ENCODE measurements at places on chromosomes 5 and 9. TPM values are rescaled to one million over a fixed set of nuclear protein-coding genes. Genes with fewer than 3 reads are reported as not detected.

- DNase-seq, result no peak
Measured at GRCh38 chr9:13047827-13048587, 231.5 kb downstream of the MPDZ start.

Gene PCDHA1
- under 0.01 TPM for total RNA-seq

DNA sequence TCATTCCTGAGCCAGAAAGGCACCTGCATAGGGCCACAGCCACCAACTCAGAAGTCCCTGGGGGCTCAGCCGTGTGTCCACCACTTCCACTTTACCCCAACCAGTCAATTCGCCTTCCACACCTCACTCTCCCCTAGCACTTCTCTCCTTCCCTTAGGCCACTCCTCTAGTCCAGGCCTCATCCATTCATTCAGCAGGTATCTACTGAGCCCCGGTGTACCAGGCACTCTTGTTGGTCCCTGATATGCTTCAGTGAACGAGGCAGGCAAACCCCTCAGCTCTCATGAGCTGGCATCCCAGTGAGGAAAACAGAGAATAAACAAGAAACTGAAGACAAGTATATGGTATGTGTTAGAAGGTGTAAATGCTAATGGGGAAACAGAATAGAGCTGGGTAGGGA is 28.7 kb downstream of the NDUFA8 start:
- no peak for DNase-seq

Gene FOXD4
- total RNA-seq, result 0.20 TPM

Gene SAPCD2
- 1.4 TPM for total RNA-seq

Gene MEF2C
- total RNA-seq, result 91.5 TPM

DNA sequence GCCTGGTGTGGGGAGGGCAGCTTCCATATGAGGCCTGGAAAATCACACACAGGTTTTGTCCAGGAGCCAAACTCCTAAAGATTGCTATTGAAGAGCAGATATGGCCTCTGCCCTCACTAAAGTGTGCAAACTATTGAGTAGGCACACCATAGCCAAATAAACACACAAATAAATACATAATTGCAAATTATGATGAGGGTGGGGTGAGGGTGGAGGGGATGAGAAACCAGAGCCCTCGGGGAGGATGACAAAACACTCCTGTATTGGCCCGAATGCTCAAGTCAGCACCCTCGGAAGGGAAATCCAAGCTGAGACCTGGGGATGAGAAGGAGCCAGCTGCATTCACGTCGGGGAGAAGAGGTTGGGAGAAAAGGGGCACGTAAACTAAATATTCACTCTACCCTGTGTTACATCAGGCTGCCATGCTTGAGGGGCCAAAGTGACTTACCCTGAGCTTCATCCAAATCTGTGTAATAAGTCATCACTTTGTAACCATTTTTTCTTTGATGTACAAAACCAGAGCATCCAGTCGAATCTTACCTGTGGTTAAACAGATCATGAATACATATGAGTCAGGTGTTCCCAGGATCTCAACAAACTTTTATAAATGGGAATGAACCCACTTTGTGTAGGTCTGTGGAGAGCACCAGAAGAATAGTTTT is 73.9 kb upstream of the PCSK1 start:
- DNase-seq, result no peak

Gene DRD1
- total RNA-seq, result not detected

Gene RCL1
- 12.9 TPM for total RNA-seq

DNA sequence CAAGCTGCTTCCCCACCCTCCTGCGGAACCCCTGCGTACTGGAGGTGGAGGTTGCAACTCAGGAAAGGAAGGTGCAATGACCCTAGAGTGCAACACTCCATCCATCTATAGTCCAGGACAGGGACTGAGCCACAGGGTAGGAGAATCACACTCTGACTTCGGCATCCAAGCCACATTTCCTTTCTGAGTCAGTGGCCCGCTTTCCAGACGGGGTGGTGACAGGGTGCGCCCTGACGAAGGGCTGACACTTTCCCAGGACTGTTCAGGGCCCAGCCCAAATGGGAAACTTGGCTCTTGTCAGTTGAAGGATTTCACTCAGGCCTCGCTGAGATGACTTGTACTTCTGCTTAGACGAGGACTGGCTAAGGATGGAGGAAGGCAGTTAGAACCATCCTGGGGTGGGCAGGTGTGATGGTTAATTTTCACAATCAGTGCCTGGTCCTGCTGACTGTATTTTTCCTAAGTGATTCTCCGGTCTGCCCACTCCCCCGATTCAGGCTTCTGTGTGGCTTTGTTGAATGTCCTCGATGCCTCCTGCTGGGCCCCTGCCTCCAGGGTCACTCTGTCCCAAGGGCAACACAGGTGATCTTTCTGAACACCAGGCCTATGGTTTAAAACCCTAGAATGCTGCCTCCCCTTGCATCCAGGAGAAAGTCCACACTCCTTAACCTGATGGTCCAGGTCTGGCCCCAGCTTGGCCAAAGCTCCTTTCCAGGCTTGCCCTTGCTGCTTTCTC is 228.1 kb downstream of the FSTL4 start:
- no peak for DNase-seq

DNA sequence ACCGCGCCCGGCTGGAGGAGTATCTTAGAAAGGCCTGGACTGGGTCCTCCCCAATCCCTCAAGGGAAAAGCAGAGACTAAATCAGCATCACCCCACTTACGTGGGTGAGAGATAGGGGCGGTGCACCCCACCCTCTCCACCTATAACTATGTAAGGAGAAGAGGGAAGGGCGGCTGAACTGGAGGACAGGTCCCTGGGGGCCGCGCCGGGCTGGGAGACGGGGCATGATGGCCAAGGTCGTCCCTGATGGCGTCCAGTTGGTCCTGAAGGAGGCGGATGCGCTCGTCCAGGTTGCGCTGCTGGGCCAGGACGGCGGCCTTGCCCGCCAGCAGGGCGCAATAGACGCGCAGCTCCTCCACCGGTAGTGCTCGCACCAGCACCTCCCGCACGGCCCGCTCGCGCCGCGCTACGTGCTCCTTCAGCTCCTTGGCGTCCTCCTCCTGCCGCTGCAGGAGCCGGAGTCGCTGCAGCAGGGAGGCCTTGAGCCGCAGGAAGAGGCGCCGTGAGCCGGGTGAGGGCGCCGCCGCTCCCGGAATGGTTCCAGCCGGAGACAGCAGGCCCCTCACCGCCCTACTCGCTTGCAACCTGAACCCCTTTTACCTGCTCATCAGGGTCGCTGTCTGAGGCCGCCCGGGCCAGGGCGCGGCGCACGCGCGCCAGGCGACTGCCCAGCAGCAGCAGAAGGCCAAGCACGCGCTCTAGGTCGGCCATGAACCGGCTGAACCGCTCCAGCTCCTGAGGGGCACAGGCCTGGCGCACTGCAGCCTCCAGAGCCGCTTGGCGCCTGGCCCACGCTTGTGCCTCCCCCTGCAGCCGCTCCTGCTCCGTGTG is 7.6 kb downstream of the SHROOM1 start:
- peak; percentile 20 for DNase-seq

Gene C9orf40
- 1.7 TPM for total RNA-seq

GRCh38 chr9:10721301-10721700 is 108.5 kb upstream of the PTPRD start:
- DNase-seq, result no peak

DNA sequence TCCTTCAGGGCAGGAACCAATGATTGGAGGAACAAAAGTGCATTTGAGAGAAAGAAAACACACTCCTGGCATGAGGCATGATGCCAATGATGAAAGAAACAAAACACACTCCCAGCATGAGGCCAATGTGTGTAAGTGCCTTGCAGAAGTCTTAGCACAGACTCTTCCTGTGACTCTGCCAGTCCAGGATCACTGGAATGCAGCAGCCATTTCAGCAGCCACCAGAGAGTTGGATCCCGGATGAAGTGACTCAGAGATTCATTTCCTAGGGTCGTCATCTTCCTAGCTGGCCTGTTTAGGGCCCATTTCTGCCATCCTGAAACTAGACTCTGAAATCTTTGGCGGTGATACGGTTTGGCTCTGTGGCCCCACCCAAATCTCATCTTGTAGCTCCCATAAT is 212.5 kb downstream of the CFAP90 start:
- no peak for DNase-seq

DNA sequence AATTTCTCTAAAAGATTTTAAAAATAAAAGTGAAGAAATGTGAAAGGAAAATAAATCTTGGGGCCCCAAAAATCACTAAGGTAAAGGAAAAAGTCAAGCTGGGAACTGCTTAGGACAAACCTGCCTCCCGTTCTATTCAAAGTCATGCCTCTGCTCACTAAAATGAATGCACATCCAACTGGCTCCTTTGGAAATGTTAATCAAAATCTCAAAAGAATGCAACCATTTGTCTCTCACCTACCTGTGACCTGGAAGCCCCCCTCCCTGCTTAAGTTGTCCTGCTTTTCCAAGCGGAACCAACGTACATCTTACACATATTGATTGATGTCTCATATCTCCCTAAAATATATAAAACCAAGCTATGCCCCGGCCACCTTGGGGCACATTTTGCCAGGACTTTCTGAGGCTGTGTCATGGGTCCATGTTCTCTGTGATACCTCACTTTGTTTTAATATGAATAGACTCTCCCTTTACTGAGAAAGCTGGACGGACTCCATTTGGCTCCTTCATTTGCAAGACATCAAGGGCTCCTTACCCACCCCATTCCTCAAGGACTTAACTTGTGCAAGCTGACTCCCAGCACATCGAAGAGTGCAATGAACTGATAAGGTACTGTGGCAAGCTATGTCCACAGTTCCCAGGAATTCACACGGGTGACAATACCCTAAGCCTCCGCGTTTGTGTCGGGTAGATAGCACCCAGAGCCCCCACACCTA is 164.3 kb downstream of the SMC2 start:
- DNase-seq, result no peak

GRCh38 chr9:17165764-17166163 is 30.9 kb downstream of the CNTLN start:
- DNase-seq, result no peak

DNA sequence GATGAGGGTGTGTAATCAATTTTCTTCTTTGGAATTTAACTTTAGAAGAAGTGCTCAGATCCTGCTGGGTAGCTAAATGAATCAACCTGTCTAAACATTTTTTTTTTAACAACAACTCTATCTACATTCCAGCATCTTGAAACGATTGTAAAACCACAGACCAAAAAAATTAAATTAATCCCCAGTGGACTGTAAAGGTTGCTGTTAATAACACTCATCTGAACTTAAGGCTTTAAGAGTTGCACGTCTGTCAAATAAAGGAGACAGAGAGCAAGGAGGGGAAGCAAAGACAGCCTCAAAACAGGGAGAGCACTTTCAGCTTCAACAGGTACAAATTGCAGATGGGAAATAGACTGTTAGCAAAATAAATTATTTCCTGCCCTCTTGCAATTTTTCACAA is 548.5 kb downstream of the DTWD2 start:
- DNase-seq, result no peak

DNA sequence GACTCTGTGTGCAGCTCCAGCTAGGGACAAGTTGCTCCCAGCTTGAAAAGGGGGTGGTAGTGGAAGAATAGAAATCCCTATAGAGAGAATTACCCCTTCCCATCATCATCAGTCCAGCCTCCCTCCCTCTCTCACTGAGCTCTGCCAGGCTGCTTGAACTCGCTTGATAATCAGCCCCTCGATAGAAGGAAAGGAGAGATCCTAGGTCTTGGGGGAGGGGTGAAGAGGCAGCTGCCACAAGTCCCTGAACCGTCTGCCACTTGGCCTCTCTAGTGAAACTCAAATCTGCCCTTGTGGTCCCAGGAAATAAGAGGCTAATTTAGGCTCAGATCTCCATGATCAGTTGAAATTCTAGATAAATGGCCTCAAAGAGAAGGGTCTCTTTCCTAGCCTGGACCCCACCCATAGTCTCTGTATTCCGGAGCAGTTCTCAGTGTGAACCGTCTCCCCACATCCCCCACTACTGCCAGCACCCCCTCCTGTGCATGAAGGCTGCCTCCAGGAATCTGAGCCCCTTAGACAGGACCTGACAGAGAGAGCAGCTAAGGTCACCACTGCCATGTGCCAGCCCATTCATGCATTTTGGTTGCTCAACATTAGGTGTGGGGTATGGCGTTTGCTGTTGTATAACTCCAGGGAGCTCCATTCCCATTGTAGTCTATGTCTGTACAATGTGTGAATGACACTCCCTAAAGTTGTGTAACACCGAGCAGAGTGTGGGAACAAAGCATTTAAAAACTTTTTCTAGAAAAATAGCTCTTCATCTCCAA is 5.5 kb downstream of the DNAJB5 start:
- DNase-seq, result no peak

- DNase-seq, result no peak
Measured at GRCh38 chr9:102514541-102514940, 480.6 kb upstream of the CYLC2 start.

DNA sequence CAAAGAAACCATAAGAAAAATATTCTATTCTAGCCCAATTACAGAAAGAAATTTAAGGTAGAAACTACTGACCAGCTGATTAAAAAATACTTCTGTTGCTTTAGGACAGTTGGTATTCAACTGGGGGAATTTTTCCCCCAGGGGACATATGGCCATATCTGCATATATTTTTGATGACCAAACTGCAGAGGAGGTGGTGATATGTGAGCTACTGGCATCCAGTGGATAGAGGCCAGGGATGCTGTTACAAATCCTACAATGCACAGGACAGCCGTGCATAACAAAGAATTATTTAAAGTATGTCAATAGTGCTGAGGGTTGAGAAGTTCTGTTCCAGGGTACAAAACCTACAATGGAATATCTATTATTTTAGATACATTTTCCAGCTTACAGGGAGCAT is 24.0 kb downstream of the ZFR start:
- DNase-seq, result no peak

Gene TTC16
- total RNA-seq, result not detected

Gene CSF1R
- not detected for total RNA-seq

DNA sequence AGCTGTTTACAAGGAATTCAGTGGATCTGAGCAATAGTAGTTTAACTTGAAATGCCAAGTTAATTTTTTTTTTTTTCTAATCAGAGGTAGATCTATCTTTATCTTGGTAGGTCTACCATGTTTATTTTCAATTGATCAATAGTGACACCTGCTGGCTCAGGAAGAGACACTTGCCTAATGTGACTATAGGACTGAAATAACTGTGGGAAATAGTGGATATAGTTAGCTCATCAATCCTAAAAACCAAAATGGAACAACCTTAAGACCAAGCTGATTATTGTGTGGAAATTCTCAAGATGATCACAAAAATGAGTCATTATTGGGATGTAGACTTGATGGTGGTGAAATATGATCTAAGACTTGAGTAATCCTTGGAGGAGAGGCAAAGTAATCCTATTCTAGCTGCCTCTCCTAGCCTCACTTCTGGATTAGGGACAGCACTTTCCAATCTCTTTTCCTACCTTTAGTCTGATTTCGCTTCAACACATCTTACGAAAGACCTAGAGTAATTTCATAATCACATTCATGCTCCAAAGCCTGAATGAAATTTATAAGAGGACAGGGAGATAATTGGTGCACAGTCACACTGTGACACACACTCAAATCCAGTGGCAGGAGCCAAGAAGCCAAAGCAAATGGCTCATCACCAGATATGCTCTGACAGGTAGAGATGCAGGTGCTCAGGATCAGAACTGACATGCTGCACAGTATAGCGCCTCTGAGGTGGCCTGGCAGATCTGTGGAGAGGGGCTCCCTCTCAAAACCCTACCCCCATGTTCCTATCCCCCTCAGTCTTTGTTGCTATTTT is 156.3 kb downstream of the HMHB1 start:
- DNase-seq, result peak; percentile 24

Gene PHYHD1
- total RNA-seq, result 0.20 TPM

Measured in lung microvascular endothelial cell (primary cell).